ENCODE measurements at places on chromosomes 1 and 21. TPM values are rescaled to one million over a fixed set of nuclear protein-coding genes. Genes with fewer than 3 reads are reported as not detected.

Gene CACNA1E
- total RNA-seq = not detected

Gene SPATA21
- not detected for total RNA-seq

Gene RBM11
- total RNA-seq = 0.38 TPM

Gene CSF3R
- total RNA-seq = 62.7 TPM

Gene CBR1
- total RNA-seq = 55.6 TPM

Gene RORC
- total RNA-seq = 6.4 TPM

Gene TMEM82
- total RNA-seq = not detected

Measured in subcutaneous adipose tissue (tissue), 4 donors.